ENCODE measurements at places on chromosomes 4 and X.

DNA sequence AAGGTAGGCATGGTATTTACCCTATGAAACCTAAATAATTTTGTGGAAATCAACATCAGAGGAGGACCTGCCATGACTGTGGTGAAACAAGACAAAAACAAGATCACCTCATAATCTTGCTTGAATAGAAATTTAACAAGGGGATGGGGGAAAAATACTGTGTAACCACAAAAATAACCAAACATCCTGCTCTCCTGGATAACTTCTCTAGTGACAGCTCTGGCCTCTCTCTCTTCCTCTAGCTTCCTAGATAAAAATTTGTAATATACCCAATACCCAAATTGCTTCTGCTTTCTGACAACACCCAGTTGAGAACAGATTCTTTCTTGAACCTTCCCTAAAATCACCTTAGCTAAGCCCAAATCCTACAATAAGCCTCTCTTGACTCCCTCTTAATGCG lies 11.9 kb upstream of the TIGD2 start:
- DNase-seq: no peak

DNA sequence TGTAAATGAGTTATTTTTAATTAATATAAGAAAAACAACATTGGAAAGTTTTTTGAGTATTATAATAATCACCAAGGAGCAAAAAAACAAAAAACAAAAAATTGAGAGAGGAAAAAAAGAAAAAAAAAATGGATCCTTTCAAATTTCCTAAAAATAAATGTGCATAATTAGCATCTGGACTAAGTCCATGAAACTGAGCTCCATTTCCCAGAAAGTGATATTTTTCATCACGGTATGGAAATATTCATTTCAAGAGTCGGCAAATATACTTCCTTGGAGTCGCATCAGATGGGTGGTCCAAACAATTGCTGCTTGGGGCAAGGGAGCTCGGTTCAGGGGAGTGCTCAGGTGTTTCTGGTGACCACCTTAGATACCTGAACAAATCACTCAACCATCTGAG lies 305.1 kb downstream of the LDB2 start:
- no peak for DNase-seq

- no peak for DNase-seq
Observed at GRCh38 chr4:28357990-28358389, 1497.3 kb downstream of the STIM2 start.

DNA sequence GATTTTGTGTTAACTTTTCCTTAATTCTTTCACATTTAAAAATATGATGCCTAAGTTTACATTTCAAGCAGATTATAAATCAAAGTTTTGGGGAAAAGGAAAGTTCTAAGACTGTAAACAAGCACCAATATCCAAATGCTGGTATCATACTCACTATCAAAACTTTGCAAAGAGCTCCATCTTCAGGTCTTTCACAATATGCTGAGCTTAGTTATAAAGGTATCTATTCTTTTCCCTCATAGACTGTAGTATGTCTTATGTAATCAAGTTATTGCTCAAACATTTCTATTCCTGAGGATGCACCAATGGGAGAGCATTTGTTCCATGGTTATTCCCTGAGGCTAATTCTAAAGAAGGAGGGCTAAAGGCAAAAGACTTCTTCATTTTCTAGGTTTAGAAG lies 207.9 kb upstream of the FAM241A start:
- DNase-seq: no peak

All from prostate gland (tissue), 2 donors.